ENCODE measurements at places on chromosomes 11 and 22.

- DNase-seq: peak; percentile 82
These were observed 224.6 kb upstream of the ISX start for GRCh38 chr22:34841331-34841771.

- DNase-seq: peak; percentile 96
These were observed 3.7 kb upstream of the MUC5AC start for GRCh38 chr11:1153951-1154493.

DNA sequence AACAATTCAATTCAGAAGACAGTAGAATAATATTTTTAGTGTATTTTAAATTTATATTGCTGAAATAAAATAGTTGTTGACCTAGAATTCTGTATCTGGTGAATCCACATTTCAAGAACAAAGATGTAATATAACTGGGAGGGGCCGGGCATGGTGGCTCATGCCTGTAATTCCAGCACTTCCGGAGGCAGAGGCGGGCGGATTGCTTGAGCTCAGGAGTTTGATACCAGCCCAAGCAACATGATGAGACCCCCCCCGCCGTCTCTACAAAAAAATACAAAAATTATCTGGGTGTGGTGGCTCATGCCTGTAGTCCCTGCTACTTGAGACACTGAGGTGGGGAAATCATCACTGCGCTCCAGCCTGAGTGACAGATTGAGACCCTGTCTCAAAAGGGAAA is 72.6 kb downstream of the CD82 start:
- DNase-seq: no peak

- no peak for DNase-seq
These were observed 856.6 kb downstream of the METTL15 start for GRCh38 chr11:28964811-28965210.

- no peak for DNase-seq
These were observed 953.0 kb downstream of the KCNA4 start for GRCh38 chr11:29063630-29064361.

DNA sequence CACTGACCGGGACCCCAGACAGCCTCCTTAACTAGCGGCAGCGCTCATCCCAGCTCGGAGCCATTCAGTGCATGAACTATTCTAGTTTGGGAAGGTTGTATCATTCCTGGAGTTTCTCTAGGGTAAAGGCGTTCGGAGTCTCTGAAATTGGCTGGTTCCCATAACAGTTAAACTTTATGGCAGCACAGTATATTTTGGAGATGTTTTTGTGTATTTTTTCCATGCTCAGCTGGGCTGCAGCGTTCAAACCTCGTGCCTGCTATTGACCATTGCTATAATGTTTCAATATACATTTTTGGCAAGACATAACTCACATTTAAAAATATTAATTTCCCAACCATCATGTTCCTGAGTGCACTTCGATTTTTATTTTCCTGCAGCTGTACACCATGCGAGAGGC is 169.7 kb downstream of the ST3GAL4 start:
- no peak for DNase-seq

GRCh38 chr11:134950692-134951304 is 538.8 kb upstream of the B3GAT1 start:
- peak; percentile 42 for DNase-seq

- peak; percentile 39 for DNase-seq
These were observed 945 bp downstream of the ROBO3 start for GRCh38 chr11:124865902-124866851.

DNA sequence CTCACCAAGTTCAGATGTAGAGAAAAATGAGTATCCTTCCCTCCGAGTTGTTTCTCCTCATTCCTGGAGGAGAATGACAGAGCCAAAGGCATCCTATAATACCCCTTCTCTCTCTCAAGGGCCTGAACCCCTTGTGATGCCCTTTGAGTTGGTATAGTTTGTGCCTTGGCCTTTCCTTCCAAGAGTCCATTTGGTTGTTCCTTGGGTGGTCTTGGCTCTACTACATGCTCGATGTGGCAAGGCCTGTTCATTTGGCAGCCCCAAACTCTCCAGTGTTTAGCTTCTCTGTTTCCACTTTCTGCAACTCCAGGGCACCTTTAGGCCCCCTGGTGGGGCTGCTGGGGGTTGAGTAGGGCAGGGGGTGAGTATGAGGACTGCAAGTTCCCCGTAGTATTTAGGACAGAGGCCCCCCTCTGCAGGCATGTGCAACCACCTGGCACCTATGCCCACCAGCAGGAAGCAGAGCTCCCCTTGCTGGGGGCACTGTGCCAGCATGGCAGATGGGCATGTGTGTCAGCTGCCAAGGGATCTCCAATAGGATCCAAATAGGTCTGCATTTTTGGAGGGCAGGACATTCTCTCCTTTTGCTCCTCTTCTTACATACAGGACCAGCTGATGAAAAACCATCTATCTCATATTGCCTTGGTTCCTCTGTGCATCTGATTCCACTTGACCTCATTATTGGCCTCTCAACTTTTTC is 217.2 kb upstream of the CADM1 start:
- no peak for DNase-seq

DNA sequence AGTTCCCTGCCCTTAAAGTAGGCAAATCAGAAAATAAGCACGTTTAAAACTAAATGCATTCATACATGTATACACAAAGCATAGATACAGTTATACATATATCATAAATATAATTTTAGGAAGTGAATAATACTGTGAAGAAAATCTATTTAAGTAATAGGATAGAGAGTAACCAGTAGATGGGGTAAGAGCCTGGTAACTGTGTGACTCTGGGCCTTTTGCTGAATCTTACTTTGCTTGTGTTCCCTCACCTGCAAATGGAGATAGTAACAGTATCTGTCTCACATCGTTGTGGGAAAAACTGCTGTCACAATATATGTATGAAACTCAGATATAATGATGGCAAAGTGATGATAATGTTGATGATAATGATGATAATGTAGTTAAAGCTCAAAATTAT is 29.9 kb downstream of the MS4A2 start:
- DNase-seq: no peak

- DNase-seq: no peak
These were observed 28.1 kb downstream of the ZNF214 start for GRCh38 chr11:6992026-6992425.

DNA sequence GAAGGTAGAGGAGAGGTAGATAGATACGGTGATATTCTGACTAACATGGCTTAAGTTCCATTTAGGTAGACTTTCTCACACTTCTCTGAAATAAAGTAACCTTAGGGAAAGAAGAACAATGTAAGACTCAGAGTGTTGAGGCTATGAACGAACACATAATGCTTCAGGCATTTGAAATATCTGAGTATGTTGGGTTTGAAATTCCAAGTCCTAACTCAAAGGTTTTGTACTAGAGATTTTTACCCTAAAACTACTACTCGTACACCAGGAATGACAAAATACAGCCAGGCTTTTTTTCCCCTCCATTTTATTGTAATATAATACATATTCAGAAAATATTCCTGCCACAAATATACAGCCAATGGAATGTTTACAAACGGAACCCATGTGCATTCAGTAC is 592.6 kb downstream of the ETS1 start:
- peak; percentile 57 for DNase-seq

DNA sequence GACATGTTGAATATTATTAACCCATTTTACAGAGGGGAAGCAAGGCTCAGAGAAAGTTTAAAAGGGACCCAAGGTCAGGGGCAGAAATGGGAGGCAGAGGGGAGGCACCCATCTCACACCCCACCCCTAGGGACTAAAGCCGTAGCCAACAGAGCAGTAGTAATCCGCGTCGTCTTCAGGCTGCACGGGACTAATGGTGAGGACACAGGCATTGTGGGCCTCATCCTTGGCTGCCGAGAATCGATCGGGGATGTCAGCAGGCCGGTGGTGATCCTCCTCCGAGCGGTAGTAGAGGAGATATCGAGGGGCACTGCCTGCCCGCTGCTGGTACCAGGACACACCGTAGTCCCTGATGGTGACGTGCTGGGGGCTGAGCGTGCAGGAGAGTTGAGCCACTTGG is 1.5 kb downstream of the VPREB3 start:
- DNase-seq: no peak

GRCh38 chr22:42883121-42883520 is 26.0 kb upstream of the ARFGAP3 start:
- peak; percentile 33 for DNase-seq

DNA sequence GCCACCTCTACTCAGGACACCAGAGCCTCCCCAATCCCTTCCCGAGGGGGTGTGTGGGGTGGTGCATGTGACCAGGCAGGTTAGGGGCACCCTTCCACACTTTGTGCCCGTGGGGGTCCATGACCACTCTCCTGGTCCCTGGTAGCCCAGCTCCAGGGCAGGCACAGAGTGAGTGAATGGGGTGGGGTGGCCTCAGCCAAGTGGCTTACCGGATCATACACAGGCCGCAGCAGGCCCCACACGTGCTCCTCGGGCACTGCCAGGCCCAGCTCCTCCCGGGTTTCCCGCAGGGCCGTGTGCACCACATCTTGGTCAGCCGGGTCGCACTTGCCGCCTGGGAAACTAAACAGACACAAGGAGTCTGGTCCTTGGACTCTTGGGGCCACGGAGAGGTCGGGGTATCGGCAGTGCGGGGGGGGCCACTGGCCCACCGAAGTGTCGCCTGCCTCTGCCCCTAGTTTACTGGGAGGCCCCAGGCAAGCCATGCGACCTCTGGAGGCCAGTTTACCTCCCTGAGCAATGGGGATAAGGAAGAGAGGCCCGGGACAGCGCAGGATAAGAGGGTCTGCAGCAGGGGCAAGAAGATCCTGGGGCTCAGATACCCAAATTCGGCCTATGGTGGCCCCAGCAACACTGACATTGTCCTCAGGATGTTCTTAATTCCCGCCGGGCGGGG is 889 bp downstream of the NUDT8 start:
- no peak for DNase-seq

DNA sequence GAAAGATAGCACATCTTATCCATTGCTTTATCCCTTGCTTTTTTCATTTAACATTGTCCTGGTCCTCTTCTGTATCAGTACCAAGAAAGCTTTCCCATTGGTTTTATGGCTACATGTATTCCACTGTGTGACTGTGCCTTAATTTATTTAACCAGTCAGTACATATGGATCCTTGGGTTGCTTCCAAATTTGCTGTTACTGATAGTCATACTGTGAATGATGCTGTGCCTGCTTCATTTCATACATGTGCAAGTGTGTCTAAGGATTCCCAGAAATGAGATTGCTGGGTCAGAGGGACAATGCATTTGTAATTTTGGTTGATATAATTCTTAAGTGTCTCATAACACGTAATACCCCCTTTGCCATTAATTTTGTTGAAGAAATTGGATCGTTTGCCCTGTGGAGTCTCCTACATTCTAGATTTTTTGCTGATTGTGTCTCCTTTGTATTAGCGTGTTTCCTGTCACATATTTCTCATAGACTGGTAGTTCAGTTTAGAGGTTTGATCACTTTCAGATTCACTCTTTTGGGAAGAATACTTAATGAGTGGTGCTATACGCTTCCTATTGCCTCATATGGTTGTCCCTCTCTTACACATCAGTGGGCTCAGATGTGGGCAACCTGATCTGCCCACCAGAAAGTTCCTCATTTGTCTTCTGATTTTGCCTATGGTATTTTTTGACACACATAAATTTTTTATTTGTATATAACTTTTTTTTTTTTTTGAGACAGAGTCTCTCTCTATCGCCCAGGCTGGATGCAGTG is 35.3 kb downstream of the MYBPC3 start:
- DNase-seq: no peak

DNA sequence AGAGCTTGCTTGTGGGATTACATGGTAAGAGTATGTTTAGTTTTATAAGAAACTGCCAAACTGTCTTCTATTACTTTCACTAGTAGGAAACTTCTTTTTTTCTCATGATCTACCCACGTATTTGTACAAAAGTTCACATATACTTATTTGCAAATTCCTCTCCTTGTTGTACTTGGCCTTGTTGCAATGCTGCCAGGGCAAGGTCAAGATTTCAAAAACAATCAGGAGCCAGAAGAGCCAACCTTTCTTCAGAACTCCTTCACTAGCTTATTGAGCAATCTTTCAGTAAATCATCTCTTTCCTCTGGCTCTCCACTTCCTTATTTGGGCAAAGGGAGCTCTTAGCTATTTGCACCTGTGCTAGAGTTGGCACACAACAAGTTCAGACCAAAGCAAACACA is 9.7 kb downstream of the SRSF8 start:
- peak; percentile 70 for DNase-seq

GRCh38 chr11:83836065-83836464 is 549.9 kb upstream of the CCDC90B start:
- peak; percentile 42 for DNase-seq

- DNase-seq: no peak
These were observed 18.7 kb upstream of the PANX2 start for GRCh38 chr22:50151571-50152537.

GRCh38 chr11:120054016-120054752 is 83.7 kb downstream of the TRIM29 start:
- no peak for DNase-seq

DNA sequence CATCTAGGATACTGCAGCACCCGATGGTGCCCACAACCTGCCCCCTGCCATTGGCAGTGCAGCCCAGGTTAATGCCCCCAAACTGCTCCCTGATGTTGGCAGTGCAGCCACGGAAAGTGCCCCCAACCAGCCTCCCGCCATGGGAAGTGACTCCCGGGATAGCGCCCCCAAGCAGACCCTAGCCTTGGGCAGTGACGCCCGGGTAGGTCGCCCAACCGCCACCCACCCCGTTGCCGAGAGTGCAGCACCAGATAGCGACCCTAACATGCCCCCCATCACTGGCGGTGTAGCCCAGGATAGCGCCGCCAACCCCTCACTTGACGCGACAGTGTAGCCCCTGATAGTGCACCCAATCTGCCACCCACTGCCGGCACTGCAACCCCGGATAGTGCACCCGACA is 38.5 kb downstream of the C22orf42 start:
- no peak for DNase-seq

- no peak for DNase-seq
These were observed 799.4 kb upstream of the TENM4 start for GRCh38 chr11:80240245-80240644.

DNA sequence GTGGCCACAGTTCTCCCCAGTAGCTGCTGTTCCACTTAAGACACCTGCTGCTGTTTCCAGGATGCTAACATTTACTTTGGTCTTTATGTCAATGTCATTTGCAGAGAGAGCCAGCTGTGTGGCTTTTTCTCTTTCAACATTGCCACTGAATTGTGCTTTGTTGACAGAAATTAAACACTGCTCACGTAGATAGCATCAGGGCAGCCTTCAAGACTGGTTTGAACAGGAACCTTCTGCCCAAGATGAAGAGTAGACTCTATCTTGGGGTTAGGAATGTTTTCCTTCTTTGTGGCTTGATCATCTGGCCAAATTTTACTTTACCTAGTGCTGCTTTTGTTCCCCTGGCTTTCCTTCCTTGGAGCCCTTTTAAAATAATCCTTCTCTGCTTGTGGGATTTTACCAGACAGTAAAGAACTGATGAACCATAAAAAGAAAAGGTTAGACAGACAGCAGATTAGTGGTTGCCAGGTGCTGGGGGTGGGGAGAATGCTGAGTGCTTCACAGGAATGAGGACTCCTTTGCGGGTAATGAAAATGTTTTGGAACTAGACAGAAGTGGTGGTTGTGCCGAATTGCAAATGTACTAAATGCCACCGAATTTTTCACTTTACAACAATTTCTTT is 22.7 kb upstream of the XBP1 start:
- peak; percentile 49 for DNase-seq
